ENCODE measurements at places on chromosomes 1 and 21. TPM values are rescaled to one million over a fixed set of nuclear protein-coding genes. Genes with fewer than 3 reads are reported as not detected.

GRCh38 chr21:17402937-17403336 is 109.9 kb upstream of the CXADR start:
- no peak for DNase-seq

DNA sequence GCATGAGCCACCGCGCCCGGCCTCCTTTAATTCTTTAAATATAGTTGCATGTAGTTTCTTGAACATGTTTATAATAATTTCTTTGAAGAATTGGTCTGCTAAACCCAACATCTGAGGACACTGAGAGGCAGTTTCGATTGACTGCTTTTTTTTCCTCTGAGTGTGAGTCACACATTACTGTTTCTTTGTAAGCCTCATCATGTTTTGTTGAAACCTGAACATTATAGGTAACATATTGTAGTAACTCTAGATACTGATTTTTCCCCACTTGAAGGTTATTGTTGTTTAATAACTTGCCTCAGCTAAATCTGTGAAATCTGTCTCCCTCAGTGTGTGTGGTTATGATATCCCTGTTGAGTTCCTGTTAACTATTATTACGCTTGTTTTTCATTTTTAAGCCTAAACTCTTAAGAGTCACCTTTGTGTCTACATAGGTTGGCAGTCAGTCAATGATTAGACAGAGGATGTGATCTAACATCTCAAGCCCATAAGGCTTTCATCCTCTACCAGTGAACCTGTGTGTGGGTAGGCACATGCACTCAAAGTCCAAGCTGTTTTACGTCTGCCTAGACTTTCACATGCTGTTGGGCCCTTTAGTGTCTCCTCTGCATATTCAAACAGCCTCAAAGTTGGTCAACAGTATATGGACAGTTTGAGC is 155.5 kb downstream of the KCNH1 start:
- DNase-seq = no peak

GRCh38 chr1:61961009-61961408 is 218.7 kb downstream of the PATJ start:
- no peak for DNase-seq

DNA sequence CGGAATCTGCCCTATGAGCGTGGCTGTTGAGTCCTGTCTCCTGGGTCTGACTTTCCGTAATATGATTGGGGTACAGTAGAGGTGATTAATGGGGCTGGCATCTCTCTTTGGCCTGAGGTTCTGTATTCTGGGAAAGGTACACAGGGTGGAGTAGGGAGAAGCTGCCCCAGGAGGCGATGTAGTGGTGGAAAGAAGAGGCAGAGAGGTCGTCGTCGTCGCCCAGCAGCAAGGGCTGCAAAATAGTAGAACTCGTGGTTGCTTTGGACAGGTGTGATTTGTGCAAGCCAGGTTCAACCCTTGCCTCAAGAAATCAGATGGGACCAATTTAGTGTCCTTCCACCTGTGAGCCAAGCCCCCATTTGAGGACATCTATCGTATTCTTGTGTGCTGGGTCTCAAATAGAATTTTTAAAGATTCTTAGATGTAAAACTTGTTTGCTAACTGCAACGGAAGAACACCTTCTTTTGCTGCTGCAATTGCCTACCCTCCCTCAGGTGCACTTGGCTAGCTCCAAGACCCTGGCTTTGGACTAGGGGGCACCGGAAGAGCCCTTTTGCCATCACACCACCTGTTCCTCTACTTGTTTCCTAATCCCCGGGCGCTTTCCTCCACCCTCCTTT is 1.3 kb upstream of the HMGN2 start:
- no peak for DNase-seq

DNA sequence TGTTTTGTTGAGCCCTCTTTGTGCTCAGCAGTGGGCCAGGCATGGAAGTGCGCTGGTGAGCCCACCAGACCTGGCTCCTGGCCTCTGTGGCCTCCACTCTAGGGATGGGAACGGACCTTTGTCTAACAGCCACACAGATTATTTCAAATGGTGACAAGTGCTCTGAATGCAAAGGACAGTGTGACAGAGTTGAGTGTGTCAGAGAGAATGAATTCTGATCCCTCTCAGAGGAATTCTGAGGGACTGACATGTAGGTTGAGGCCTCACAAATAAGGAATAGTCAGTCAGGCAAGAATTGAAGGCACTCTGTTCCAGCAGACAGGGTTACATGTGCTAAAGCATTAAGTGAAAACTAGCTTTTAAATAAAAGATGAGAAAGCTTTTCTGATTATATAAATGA is 11.3 kb upstream of the MAB21L3 start:
- no peak for DNase-seq

GRCh38 chr1:184422490-184423233 is 35.8 kb downstream of the C1orf21 start:
- DNase-seq = no peak

DNA sequence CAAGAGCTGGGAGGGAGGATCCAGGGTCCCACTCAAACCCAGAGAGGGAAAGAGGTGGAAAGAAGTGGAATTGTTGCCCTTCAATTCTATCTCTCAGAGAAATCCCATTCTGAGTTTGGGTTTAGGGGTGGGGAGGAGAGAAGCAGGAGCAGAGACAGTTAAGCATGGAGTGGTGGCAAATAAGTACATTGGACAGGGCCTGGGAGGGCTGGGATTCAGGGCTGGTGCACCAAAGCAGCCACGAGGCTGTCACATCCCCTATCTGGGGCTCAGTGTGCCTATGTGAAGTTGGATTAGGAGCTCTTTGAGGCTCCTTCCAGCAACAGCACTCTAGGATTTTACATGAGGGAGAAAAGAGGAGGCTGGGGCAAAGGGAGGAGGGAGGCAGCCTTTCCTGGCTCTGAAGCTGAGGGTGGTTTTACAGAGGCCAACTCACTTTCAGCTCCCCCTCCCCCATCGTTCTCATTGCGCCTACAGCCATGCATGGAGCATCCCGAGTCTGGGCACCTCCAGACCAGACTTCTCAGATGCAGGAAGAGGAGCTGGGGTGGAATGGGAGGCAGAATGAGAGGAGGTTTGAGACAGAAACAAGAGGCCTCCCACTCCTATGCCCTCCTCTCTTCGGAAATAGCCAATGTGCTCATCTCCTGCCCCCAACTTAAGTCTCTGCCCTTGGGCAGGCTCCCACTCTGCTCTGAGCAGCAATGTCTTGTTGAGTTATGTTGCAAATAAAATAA is 3.0 kb upstream of the SYT6 start:
- no peak for DNase-seq

DNA sequence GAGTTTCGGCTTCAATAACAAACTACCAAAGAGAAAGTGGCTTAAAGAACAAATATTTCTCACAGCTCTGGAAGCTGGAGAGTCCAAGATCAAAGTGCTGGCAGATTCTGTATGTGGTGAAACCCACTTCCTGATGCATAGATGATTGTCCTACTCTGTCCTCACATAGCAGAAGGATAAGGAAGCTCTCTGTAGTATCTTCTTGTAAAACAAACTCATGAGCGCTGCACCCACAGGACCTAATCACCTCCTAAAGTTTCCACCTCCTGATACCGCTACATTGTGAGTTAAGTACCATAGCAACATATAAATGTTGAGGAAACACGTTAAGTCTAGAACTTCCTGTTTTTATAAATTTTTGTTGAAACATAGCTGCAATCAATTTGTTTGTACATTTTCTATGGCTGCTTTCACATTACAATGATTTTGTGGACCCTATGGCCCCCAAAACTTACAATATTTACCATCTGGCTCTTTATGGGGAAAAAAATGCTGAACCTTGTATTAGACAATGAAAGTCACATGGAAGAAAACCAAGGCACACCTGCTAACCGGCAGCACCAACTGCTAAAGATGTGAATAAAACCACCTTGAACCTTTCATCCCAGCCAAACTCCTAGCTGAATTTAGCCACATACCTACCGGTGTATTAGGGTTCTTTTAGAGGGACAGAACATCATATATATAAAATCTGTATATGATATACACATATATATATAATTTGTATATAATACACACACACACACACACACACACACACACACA is 1423.4 kb downstream of the NCAM2 start:
- DNase-seq = no peak

GRCh38 chr1:117427297-117427696 is 60.0 kb downstream of the MAN1A2 start:
- no peak for DNase-seq

GRCh38 chr1:107454791-107455190 is 314.0 kb downstream of the NTNG1 start:
- no peak for DNase-seq

DNA sequence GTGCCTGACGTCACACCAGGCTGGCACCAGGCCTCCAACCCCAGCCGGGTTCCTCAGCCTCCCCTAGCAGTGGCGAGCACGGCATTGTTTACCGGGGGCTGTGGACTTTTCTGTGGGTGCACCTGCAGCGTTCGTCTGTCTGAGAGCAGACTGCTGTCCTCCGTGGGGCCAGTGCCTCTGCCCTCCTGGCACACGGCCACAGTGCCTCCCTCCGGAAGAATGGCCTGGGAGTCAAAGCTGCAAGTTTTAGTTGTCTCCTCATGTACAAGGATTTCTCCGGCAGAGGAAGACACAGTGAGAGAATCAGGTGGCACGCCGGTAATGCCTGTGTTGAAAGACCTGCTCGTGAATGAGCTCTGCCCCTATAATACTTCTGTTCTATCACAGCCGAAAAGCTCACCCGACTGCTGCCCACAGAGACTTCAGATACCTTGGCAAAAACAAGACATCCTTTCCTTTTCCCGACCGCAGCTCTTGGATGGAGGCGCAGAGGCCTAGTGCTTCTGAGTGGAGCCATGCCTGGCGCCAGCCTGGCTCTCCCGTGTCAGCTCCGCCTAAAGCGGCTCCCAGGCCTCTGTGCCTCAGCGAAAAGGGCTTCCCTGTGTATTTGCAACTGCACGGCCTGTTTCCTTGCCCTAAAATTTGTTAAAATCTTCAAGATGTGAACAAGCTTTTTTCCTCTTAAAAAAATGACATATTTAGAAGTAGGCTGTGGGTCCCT is 71.4 kb downstream of the AGPAT3 start:
- DNase-seq = no peak

DNA sequence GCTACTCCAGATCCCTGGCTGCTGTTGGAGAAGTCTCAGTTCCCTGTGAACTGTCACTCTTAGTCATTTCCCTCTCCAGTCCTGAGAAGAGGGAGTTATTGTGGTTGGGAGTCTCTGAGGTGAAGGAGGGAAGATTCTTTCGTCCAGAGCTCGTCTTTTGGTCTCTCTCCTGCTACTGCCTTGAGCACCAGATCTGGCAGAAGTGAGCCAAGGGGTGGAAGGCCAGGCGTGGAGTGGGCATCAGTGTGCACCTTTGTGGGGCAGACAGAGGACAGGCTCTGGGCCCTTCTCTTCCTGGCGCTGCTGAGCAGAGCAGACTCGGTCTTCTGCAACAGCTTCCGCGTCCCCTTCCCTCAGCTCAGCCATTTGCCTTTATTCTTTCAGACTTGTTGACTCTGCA is 19.1 kb downstream of the CLCN6 start:
- no peak for DNase-seq

DNA sequence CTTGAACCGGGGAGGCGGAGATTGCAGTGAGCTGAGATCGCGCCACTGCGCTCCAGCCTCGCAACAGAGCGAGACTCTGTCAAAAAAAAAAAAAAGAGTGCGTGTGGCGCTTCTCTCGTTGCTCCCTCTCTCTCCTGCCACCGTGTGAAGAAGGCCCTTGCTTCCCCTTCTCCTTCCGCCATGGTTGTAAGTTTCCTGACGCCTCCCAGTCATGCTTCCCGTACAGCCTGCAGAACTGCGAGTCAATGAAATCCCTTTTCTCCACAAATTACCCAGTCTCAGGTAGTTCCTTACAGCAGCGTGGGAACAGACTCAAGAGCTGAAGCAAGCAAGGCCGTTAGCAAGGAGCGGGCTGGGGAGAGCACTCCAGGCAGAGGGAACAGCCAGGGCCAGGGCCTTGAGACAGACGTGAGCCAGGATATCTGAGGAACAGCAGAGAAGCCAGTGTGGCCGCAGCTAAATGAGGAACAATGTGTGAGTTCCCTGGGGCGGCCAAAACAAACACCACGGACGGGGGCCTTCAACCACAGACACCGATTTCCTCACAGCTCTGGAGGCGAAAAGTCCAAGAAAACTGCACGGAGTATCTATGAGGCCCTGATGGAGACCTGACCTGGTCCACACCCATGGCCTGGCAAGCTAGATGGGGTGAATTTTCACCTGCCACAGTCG is 54.2 kb upstream of the ETS2 start:
- DNase-seq = no peak

- DNase-seq = no peak
These were observed 57.5 kb downstream of the RGS2 start for GRCh38 chr1:192866241-192866868.

- no peak for DNase-seq
These were observed 164.4 kb upstream of the DPT start for GRCh38 chr1:168893359-168893801.

- DNase-seq = no peak
These were observed 26.5 kb downstream of the TMEM63A start for GRCh38 chr1:225855503-225856300.

GRCh38 chr1:200429221-200429751 is 19.4 kb upstream of the ZNF281 start:
- DNase-seq = no peak

DNA sequence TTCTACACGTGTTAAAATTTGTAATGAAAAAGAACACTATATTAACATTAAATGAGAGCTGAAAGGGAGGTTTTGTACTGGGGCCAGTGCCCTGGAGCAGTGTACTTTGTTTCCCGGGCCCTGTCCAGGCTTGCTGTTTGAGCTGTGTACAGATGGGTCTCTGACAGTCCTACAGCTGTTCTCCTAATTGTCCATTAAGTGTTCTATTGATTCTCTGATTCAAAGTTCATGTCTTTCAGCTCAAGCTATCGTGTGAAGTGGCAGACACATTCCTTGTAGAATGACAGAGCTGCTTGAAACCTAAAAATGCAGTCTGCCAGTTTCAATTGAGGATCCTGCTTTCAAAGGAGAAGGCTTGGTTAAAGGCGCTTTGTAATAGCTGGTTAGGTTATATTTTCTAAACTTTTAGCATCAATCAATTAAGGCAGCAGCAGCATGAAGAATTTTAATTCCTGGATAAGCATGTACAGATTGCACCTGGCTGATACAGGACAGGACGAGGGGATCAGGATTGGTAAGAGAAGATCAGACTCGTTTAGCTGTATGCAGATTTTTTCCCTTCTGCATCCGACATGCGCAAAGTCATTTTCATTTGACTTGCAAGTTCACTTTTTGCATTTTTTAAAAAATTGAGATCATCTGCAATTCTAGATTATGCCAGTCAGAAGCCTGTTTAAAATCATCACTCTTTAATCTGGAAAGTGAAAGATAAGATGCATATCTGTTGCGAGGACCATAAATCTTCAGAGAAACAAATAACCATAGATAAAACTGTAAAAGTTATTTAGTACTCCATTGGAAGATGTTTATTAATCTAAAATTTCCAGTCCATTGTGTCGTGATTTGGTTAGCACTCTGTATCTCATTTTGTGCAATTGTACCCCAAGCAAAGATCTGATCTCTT is 98.5 kb downstream of the ATG4C start:
- no peak for DNase-seq

HLX gene
- total RNA-seq = 3.4 TPM

HCN3 gene
- 0.51 TPM for total RNA-seq

SPRR5 gene
- not detected for total RNA-seq

AMIGO1 gene
- total RNA-seq = 1.0 TPM

FLG2 gene
- not detected for total RNA-seq

OR2L13 gene
- total RNA-seq = not detected

SMIM1 gene
- total RNA-seq = 0.51 TPM

LAMC1 gene
- 395 TPM for total RNA-seq

TTC39A gene
- total RNA-seq = 3.5 TPM

IL20 gene
- total RNA-seq = not detected

KCNJ15 gene
- total RNA-seq = 0.51 TPM

CHIA gene
- total RNA-seq = not detected

BARHL2 gene
- total RNA-seq = not detected

SUSD4 gene
- under 0.01 TPM for total RNA-seq

IFFO2 gene
- total RNA-seq = 7.6 TPM
